ENCODE measurements at places on chromosomes 2 and 18.

DNA sequence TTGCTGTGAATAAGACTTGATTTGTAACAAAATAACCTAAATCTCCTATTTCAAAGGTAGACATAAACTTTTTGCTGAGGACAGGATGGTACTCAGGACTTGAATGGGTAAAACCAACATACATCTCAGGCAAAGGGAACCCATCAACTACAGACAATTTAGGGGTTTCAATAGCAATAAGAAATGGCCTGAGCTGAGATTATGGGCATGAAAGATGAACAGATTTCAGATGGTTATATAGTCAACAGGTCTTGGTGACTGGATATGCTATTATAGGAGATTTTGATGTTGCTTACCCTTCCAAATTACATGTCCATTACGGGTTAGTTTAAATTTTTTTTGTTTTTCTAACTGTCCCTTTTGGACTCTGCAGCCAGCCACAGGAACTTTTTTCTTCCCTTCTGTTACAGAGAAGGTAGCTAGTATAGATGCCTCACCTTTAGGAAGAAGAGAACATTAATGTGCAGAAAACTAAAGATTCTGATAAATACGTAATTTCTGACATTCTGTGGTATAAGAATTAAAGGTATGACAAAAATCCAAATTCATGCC lies 4.6 kb downstream of the RPS27A start:
- DNase-seq: no peak

DNA sequence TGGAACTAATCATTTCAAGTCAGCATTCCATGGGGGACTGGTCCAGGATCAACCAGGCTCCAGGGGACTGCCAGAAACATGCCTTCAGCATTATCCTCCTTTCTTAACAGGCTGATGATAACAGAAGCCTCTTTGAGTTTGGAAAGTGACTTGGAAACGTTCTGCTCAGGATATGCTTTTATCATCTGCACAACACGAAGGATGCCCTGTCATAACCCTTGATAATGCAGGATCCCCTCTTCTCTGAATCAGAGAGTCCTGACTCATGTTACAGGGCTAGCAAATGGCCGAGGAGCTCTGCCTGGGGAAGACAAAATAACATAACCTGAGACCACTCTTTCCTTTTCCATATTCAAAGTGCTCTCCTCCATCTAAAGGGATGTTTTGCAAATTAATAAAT lies 6.7 kb downstream of the SCYGR3 start:
- no peak for DNase-seq

DNA sequence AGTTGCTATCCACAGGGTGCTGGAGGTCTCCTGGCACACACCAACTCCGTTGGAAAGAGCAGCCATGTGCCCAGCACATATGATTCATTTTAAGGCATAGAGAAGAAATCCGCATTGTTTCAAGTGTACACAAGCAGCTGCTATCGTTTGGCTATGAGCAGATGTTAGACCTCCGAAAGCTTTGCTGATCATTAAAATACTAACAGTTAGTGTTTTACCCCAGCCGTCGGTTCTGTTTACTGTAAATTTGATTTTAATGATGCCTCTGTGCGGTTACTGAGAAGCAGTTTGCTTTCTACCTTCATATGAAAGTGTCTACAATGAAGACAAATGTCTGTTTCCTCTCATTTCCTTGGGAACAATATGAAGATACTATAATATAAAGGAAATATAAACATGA lies 154.9 kb downstream of the PTGR3 start:
- no peak for DNase-seq

DNA sequence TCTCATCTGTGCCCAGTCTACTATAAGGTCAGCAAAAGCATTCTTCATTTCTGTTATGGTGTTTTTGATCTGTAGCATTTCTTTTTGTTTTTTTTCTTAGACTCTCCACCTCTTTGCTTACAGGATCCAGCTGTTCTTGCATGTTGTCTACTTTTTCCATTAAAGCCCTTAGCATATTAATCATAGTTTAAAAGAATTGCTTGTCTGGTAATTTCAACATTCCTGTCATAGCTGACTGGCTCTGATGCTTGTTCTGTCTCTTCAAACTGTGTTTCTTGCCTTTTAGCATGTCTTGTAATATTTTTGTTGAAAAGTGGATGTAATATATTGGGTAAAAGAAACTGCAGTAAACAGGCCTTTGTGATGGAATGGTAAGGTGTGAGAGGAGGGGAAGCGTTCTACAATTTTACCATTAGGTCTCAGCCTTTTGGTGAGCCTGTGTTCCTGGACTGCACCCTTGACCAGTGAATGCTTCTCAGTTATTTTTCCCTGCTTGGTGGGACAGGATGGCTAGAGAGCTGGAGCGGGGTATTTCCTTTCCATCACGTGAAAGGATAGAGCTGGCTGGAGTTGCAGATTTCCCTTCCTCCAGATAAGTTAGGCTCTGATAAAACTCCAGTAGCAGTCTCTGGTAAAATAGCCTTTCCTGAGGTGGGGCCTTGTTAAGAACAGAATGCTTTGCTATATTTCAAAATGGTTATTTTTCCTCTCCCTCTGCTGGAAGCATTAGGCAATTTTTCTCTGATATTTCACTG lies 65.4 kb downstream of the PLA2R1 start:
- DNase-seq: no peak

- DNase-seq: no peak
These were observed 417.6 kb downstream of the ZNF521 start for GRCh38 chr18:24934258-24934932.

Data from HS-27A (cell line).